Activated T-cell treated with anti-CD3 and anti-CD28 coated beads for 4 hours (primary cell): ENCODE measurements at places on chromosomes 1 and 21.

- DNase-seq, result no peak
Observed at GRCh38 chr21:45211661-45212060, 76.0 kb downstream of the POFUT2 start.

- no peak for DNase-seq
Observed at GRCh38 chr1:12296016-12296415, 66.2 kb downstream of the VPS13D start.

DNA sequence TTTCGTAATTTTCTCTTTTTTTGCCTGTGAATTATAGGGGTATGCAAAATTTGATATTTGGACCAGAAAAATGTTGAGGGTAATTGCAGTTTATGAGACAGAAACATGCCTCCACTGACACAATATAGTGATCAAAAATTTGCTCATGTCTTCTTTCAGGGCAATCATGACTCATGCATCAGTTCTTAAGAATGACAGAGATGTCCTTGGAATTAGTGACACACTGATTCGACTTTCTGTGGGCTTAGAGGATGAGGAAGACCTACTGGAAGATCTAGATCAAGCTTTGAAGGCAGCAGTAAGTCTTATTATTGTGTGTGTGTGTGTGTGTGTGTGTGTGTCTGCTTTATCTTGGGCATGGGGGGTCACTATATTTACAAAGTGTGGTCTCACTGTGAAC, 27.5 kb downstream of the CTH start:
- no peak for DNase-seq

DNA sequence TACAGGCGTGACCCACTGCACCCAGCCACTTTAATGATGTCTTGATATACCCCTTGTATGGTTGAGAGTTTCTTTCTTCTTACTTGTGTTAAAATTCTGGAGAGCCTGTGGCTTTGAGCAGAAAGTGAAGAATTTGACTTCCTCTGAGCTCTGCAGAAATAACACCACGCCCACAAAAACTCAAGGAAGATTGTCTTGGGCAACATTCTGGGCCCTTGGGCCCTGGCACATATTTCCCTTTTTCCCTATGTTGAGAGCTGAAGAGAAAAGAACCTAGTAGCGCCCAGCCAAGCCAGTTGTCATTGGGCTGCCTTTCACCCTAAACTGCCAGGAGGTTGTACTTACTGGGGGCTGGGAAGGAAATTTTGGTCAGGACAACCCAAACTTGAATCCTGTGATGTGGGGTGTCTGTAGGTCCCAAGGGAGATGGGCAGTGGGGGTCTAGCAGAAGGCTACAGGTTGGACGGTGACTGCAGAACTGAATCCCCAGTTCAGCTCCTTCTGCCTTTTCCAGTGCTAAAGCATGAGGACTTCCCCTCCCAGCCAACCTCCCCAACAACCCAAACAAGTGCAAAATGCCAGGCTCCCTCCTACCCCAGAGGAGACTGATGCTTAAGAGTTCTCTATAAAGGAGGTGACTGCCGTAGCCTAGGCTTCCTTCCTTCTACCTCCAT, 11.7 kb upstream of the SNAPIN start:
- no peak for DNase-seq

GRCh38 chr1:37755290-37755689, 9.6 kb downstream of the EPHA10 start:
- no peak for DNase-seq

GRCh38 chr1:200028586-200029034, 1.1 kb downstream of the NR5A2 start:
- DNase-seq, result no peak

GRCh38 chr21:34820051-34820450, 151.3 kb downstream of the CLIC6 start:
- no peak for DNase-seq

DNA sequence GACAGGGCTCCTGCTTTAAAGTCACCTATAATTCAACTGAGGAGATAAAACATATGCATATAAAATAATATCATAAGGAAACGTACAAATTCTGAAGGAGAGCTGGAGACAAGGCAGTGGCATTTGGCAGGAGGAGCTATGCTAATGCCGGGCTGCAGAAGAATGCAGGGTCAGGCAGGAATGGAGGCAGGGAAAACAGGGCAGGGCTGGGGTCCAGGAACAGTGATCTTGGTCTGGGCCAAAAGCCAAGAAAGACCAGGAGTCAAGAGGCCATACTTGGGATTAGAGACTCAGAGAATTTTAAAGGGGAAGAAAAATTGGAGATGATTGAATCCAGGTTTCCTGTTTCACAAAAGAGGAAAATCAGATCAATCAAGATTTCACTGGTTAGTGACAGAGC, 20.0 kb upstream of the BRDT start:
- no peak for DNase-seq
